ENCODE measurements at places on chromosomes 3 and 15.

DNA sequence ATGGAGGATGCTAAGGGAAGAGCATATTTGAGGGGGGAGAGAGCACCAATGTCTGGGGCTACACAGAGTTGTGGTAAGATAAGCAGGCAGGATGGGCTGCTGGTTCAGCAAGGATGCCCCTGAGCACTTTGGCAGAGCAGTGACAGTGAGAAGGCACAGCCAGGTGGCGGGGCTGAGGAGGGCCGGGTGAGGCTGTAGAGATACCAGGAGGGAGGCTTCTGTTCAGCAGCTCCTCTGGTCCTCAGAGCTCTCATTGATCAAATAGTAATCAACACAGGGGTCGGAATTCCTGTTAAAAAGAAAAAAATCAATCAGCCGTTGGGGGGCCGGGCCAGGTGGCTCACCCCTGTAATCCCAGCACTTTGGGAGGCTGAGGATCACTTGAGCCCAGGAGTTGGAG, 11.5 kb upstream of the XIRP1 start:
- DNase-seq: no peak

GRCh38 chr3:192215-192929, 4.2 kb upstream of the CHL1 start:
- DNase-seq: no peak

- no peak for DNase-seq
Observed at GRCh38 chr3:180283251-180283650, 246.5 kb upstream of the PEX5L start.

GRCh38 chr15:49622561-49622960, 1.7 kb downstream of the DTWD1 start:
- DNase-seq: no peak

DNA sequence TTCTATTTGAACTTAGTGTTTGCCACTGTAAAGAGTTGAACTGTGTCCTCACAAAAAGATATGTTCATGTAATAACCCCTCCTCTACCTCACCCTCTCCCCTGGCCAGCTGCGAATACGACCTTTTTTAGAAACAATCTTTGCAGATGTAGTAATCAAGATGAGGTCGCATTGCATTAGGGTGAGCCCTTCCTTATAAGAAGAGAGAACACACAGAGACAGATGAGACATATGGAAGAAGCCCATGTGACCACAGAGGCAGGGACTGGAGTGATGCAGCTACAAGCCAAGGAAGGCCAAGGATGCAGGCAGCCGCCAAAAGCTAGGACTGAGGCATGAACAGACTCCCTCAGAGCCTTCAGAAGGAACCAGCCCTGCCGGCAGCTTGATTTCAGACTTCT, 27.6 kb downstream of the GPR176 start:
- DNase-seq: no peak

DNA sequence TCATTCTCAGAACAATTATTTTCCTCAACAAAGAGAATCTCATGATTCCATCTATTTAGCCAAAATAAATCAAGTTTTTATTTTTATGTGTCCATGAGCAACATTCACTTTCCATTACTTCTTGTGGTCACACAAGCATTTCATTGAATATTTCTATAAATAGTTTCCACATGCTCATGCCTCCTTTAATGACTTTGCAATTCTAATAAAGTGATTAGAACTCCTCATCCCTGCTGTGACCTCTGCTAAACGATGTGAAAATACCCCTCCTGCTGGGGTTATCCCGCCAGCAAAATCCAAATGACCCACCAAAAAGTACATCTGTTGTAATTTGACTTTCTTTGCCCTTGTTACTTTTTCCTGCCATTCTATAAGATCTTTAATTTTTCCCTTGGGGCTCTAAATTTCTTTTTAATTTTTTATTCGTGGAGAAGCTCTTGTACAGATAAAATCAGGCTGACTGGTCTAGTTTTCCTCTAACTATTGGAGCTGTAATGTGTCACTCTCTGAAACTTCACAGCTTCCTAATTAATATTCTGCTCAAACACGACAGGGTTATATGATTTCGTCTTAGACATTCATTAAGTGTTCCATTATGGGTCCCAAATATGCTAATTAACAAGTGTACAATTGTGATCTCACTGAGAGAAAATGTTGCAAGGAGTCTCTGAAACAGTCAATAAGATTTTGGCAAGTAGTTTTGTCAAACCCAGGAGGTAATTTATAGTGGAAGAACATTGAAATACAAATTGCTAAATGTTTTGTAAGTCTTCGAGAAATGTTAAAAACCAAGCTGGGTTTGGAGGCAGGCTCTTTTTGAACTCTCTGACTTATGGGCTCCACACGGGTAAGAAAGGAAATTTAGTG, 533.1 kb upstream of the NAALADL2 start:
- DNase-seq: no peak

Data from ovary (tissue), 10 donors.